ENCODE measurements at places on chromosomes 6 and 20.
A peak's percentile ranks its signal among the peaks of the same experiment; 100 is the strongest.

DNA sequence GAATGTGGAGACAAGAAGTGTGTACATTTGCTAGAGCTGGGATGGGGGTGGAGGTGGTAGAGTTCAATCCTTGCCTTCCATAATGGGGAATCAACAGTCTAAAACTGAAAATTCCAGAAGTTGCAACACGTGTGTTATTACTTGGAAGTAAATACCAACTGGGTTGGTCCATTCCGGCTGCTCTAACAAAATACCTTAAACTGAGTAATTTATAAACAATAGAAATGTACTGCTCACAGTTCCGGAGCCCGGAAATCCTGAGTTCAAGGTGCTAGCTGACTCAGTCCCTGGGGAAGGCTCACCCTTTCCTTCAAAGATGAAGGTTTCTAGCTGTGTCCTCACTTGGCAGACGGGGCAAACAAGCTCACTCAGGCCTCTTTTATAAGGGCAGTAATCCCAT, 59.0 kb downstream of the RIN2 start:
- H3K4me3 ChIP-seq, result no peak overlapping the region
- H3K36me3 ChIP-seq, result no peaks in the 10 kb centered on the region
- no peaks in the 10 kb centered on the region for H3K27me3 ChIP-seq
- H3K27ac ChIP-seq, result no peak overlapping the region
- DNase-seq, result no peak

GRCh38 chr6:3303795-3304411, 45.2 kb downstream of the PSMG4 start:
- no peaks in the 10 kb centered on the region for H3K36me3 ChIP-seq
- no peaks in the 10 kb centered on the region for H3K4me1 ChIP-seq
- no peak overlapping the region for H3K4me3 ChIP-seq
- DNase-seq, result no peak

GRCh38 chr6:44739181-44739580, 351.7 kb downstream of the CDC5L start:
- no peak overlapping the region for H3K4me3 ChIP-seq
- H3K27ac ChIP-seq, result no peak overlapping the region
- no peaks in the 10 kb centered on the region for H3K27me3 ChIP-seq
- DNase-seq, result no peak

DNA sequence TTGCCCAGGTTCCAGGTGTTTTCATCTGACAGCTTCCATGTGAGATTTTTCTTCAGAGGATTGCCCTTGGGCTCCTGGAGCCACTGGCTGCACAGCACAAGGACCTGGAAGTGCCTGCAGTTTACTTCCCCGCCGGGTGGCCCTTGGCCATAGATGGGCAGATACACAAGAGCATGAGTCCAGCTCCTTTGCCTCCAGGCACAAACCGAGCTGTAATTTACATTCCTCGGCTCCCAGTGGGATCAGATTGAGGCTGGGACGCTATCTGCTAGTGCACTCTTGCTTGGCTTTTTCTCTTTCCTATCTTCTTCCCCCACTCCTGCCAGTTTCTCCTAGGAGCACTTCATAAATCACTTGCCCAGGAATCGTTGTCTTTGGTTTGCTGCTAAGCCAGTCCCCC, 85.4 kb upstream of the RALY start:
- H3K36me3 ChIP-seq, result no peaks in the 10 kb centered on the region
- no peak for DNase-seq
- peaks cover 12% of the 10 kb centered on the region for H3K27me3 ChIP-seq
- H3K27ac ChIP-seq, result no peak overlapping the region
- H3K4me1 ChIP-seq, result no peaks in the 10 kb centered on the region

GRCh38 chr6:121884620-121885019, 449.2 kb downstream of the GJA1 start:
- no peaks in the 10 kb centered on the region for H3K27me3 ChIP-seq
- H3K36me3 ChIP-seq, result no peaks in the 10 kb centered on the region
- no peak for DNase-seq
- no peaks in the 10 kb centered on the region for H3K4me1 ChIP-seq
- no peak overlapping the region for H3K4me3 ChIP-seq

GRCh38 chr20:50163570-50164317, 10.2 kb upstream of the PEDS1 start:
- no peak overlapping the region for H3K4me3 ChIP-seq
- H3K36me3 ChIP-seq, result no peaks in the 10 kb centered on the region
- no peak overlapping the region for H3K27ac ChIP-seq
- no peak for DNase-seq
- peaks cover 9% of the 10 kb centered on the region for H3K4me1 ChIP-seq

DNA sequence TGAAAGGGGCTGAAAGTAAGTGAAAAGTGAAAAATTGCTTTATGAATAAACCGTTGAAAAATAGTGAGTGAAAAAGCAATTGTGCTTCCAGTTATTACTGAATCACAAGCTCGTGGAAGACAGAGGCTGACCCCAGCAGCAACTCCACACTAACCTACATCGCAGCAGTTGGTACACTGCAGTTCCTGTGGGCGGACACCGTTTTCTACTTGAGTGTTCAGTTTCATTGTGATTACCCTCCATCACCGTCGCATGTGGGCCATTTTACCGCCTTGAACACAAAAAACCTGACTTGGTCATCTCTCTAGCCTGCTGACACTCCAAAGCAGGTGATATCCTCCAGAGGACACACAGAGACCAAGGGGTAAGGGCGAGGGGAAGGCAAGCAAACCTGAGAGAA, 28.4 kb downstream of the PRDM1 start:
- peaks cover 18% of the 10 kb centered on the region for H3K4me1 ChIP-seq
- no peaks in the 10 kb centered on the region for H3K36me3 ChIP-seq
- no peak overlapping the region for H3K4me3 ChIP-seq

GRCh38 chr6:54878718-54879117, 32.1 kb downstream of the FAM83B start:
- H3K4me1 ChIP-seq, result no peaks in the 10 kb centered on the region
- H3K4me3 ChIP-seq, result no peak overlapping the region
- no peaks in the 10 kb centered on the region for H3K36me3 ChIP-seq

- no peak overlapping the region for H3K4me3 ChIP-seq
- no peak for DNase-seq
- H3K27ac ChIP-seq, result no peak overlapping the region
- no peaks in the 10 kb centered on the region for H3K4me1 ChIP-seq
- no peaks in the 10 kb centered on the region for H3K27me3 ChIP-seq
- H3K36me3 ChIP-seq, result no peaks in the 10 kb centered on the region
These were observed 13.1 kb upstream of the HDGFL1 start for GRCh38 chr6:22556266-22556665.

DNA sequence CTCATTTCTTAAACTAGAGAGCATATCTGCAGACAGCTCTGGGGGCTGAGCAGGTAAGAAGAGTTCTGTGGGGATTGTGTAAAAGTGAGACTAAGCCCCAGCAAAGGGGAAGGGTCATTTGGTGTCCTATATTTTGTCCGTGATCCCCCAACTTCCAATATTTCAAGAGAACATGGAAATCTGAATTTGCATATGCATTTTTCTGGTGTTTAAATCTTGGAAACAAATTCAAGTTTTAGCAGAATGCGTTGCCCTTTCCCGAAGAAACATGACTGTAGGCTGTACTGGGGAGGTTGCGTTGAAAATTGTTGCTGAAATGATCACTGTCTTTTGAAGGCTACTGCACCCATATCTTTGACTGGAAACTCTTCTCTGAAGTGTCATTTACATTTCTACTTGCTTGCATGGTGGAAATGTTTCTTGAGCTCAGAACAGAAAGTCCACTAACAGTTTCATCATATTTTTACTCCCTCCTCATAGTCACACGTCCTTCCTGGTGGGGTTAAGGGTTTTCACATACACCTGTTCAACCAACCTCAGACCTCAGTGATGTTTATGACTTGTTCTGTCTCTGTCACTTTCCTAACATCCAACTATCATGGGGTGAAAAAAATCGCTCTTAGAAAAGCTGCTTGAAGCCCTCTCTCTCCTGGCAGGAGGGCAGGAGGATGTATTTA, 140.3 kb downstream of the BCAS1 start:
- H3K27ac ChIP-seq, result peak overlapping the region; percentile 30
- H3K27me3 ChIP-seq, result no peaks in the 10 kb centered on the region
- H3K36me3 ChIP-seq, result no peaks in the 10 kb centered on the region
- peaks cover 71% of the 10 kb centered on the region for H3K4me1 ChIP-seq
- no peak for DNase-seq

- DNase-seq, result no peak
- no peaks in the 10 kb centered on the region for H3K27me3 ChIP-seq
- no peaks in the 10 kb centered on the region for H3K36me3 ChIP-seq
- no peak overlapping the region for H3K27ac ChIP-seq
These were observed 39.9 kb downstream of the BMP6 start for GRCh38 chr6:7765575-7766325.

Data from B cell (primary cell).